ENCODE measurements at places on chromosomes 4 and X.

DNA sequence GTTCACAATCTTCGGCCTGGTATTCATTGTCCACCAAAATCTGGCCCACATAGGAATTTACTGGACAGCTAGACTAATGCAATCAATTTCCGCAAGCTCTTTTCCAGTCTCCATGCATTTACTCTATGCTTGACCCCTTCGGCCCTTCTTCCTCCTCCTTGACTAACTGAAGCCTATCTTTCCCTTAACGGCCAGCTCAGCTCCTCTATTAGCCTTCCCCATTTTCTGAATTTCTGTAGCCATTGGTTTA lies 1.2 kb upstream of the PHKA2 start:
- no peak for DNase-seq

- no peak for DNase-seq
Observed at GRCh38 chrX:109714340-109714958, 18.6 kb downstream of the ACSL4 start.

DNA sequence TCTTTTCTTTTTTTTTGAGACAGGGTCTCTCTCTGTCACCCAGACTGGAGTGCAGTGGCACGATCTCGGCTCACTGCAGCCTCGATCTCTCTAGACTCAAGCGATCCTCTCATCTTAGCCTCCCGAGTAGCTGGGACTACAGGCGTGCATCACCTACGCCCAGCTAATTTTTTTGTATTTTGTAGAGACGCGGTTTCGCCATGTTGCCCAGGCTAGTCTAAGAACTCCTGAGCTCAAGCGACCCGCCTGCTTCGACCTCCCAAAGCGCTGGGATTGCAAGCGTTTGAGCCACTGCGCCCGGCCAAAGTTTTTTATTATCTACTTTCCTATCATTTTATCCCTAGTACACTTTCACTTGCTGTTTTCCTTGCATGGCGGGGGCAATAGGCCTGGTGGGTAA lies 1.4 kb downstream of the UBA6 start:
- no peak for DNase-seq

DNA sequence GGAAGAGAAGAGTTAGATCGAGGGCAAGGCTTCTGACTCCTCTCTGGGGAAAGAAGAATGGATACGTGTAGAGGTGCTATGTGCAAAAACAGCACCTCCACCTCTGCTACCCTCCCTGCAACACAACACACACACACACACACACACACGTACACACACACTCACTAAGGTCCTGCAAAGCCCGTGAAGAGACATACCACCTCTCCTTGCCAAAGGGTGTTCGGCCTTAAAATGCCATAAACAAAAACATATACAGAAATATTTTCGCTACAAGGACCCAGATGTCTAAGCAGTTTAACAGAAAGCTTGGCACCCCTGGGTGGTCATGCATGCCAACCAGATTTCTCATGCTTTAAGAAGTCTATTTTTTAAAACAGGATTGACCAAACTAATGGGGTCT lies 1.5 kb downstream of the TIFA start:
- DNase-seq: no peak

GRCh38 chr4:7904952-7905915 lies 34.4 kb downstream of the AFAP1 start:
- DNase-seq: no peak
